ENCODE measurements at places on chromosomes 3 and 15.

- no peak for DNase-seq
These were observed 109.0 kb downstream of the FRMD4B start for GRCh38 chr3:69276884-69277283.

- DNase-seq: peak; percentile 37
These were observed 13.1 kb upstream of the LTF start for GRCh38 chr3:46477756-46478155.

GRCh38 chr15:64634576-64635498, 140.6 kb downstream of the RBPMS2 start:
- DNase-seq: no peak

DNA sequence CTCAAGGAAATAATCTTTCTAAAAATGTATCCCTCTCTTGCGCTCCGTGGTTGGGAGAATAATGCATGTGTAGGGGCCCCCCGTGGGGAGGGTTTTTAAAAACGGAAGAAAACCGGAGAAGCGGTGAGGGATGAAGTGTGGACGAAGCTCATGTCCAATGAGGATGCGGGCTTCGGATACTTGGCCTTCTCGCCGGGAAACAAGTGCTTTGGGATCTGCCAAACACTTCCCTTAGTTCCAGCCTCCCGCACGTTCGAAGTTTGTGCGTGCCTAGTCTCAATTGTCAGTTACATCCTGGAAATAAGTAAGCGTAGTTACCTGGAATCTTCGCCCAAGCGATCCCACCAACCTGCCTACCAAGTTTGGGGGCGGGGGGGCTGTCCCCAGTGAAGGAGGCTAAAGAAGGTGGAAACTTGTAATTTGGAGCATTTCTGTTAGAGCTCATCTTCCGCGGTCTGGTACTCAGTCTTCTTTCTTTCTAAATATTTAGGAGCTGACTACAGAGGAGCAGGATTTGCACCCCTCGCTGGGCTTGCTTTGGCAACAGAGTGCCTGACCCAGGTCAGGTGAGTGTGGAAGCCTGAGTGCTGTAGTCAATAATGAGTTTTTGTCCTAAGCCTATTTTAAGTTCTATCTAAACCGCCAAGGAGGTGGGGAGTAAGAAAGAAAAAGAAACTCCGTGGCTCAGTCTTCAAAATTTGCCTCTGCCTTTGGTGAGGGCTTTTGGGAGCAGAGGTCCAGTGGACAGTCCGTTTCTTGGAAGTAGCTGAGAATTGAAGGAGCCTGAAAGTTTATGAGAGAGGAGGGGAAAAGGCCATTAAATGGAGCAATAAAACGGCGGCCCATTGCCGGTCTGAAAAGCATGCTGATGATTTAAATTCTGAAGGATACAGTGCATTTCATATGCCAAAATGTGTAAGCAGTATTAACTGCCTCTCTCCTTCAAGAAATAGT, 1.1 kb downstream of the ITPR1 start:
- no peak for DNase-seq

GRCh38 chr15:77370580-77370979, 49.3 kb downstream of the PEAK1 start:
- DNase-seq: no peak

DNA sequence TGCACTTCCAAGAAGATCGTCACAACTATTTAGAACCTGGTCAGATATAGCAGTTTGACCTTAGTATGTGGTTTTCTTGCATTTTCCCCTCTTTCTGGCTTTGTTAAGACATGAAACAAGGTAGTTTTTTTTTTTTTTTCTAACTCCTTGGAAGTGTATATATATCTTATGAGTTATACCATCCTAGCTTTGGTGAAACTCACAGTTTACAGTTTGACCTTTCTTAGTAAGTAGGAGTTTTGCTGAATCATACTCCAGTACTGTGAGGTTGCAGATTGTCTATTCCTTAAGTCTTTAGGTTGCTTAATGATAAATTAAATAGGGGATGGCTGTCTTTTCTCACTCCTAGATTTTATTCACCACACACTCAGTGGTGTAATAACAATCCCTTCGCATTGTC, 325.0 kb downstream of the RBMS3 start:
- DNase-seq: no peak

DNA sequence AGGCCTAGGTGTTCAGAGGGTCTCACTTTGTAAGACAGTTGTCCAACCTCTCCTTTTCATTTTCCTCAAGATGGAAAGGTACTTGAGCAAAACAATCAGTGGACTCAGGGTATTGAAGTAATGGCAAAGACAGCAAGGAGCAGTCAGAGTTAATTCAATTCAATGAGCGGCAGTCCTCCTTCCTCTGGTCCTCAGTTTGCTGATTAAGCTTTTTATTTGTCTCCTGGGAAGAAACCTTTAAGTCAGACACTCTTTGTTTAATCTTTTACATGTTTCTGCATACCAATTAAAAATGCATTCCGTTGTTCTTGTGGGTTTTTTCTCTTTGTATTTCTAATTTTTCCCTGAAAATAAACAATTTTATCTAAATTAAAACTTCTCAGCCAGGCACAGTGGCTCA, 18.9 kb upstream of the ALDH1L1 start:
- DNase-seq: no peak

DNA sequence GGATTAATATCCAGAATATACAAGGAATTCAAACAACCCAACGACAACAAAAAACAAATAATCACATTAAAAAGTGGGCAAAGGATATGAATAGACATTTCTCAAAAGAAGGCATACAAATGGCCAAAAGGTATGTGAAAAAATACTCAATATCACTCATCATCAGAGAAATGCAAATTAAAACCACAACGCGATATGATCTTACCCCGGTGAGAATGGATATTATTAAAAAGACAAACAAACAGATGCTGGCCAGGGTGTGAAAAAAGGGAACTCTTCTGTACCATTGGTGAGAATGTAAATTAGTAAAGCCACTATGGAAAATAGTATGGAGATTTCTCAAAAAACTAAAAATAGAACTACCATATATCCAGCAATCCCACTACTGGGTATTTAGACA, 43.5 kb upstream of the MEF2A start:
- DNase-seq: no peak

GRCh38 chr3:5136211-5136918, 14.3 kb downstream of the ARL8B start:
- DNase-seq: no peak

All from suprapubic skin (tissue), 4 donors.